ENCODE measurements at places on chromosomes 12 and 14. TPM values are rescaled to one million over a fixed set of nuclear protein-coding genes. Genes with fewer than 3 reads are reported as not detected.

Gene SLC48A1
- total RNA-seq: 19.2 TPM

Gene PABPN1
- 71.5 TPM for total RNA-seq

Gene WNT5B
- total RNA-seq: 0.28 TPM

Gene ACTR10
- 39.6 TPM for total RNA-seq

Gene IFI27
- 375 TPM for total RNA-seq
